ENCODE measurements at places on chromosomes 16 and 17. TPM values are rescaled to one million over a fixed set of nuclear protein-coding genes. Genes with fewer than 3 reads are reported as not detected.

- no peak for DNase-seq
Measured at GRCh38 chr16:75116081-75116910, at the start of gene LDHD. Gene LDHD (minus strand): TSS chr16:75116780. CDS start chr16:75116720, 60 bp downstream.

DNA sequence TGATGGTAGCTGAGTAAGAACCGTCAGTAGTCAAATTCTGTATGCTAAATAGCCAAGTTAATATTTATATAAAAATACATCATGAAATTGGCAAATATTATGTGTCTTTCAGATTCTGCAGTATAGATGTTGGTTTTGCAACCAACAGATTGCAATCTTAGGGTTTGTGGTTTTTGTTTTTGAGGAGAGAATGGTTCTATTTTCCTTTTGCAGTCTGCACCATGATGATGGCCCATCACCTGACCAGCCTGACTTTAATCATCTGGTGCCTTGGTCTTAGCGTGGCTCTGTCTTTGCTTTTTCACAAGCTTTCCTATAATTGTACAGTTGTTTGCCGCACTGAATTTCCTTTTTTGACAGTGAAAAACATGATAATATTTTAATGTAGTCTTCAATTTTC is 50.7 kb downstream of the NUP93 start:
- no peak for DNase-seq

- DNase-seq, result peak; percentile 55
Measured at GRCh38 chr17:31318298-31318801, 3.1 kb downstream of the EVI2A start.

DNA sequence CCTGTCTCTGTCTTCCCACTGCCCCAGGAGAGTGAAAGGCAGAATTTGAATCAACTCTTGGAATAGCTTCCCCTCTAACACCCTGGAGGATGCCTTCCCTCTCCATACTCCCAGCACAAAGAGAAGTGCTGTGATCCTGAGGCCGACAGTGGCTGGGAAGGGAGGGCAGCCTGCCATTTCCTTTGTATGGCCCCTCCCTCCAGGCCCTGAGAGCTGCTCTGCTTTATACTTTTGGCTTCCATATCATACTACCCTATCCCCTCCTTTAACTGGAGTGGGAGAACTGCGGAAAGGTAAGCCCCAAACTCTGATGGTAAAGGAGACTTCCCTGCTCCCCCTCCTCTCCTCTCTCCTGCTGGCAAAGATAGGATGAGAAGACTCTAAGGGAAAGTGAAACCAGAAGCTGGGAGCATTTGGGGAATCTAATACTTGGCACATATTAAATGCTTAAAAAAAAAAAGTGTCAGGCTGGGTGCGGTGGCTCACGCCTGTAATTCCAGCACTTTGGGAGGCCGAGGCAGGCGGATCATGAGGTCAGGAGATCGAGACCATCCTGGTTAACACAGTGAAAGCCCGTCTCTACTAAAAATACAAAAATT is 4.1 kb upstream of the MED24 start:
- no peak for DNase-seq

GRCh38 chr16:72787514-72788268 is 260.2 kb downstream of the ZFHX3 start:
- peak; percentile 56 for DNase-seq

- DNase-seq, result no peak
Measured at GRCh38 chr17:49223517-49224197, 6.9 kb downstream of the PHOSPHO1 start.

DNA sequence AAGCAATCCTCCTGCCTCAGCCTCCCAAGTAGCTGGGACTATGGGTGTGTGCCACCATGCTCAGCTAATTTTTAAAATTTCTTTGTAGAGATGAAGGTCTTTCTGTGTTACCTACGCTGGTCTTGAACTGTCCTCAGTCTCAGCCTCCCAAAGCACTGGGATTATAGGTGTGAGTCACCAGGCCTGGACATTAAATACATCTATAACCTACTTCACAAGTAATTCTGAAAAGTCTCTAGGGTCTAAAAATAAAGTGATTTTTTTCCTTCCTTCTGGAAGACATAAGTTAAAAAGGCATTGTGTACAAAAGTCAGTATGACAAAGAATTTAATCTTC is 118.3 kb downstream of the PARN start:
- DNase-seq, result no peak

- DNase-seq, result no peak
Measured at GRCh38 chr16:1567988-1568387, 34.5 kb downstream of the TMEM204 start.

DNA sequence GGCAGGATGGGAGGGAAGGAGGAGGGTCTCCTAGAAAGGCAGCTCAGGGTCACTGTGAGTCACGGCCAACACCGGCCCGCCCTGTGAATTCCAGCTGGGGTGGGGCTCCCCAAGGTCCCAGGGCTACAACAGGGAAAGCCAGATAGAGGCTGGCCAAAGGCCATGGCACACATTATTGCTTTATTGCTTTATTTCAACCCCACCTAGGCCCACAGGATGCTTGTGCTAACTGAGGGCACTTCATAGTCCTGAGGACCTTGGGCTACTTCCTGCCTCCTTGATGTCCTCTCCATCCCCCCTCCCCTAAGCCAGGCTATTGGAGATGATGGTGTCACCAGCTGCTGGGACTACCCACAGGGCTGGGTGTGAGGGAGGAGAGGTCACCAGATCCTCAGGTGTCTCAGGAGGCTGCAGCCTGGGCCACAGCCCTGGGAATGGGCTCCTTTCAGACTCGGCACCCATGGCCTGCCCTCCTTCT is 26.1 kb downstream of the LRRC75A start:
- DNase-seq, result no peak

GRCh38 chr17:56173026-56173425 is 19.8 kb downstream of the ANKFN1 start:
- DNase-seq, result no peak

DNA sequence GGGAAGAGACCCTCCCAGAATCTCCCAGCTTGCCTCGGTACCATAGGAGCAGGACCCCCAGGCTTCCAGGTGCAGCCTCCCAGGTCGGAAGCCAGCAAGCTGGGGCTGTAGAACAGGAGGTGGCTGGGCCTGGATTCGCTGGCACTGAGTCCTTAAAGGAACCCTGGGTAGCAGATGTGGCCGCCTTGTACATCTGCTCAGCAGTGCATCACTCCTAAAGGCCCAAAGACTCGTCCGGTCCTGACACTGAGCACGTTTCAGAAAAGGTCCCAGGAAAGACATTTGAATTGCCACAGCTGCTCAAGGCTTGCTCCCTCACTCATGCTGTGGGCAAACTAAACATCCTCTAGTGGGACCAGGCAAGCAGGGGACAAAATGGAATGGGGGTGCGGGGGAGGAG is 172.8 kb downstream of the RAB11FIP4 start:
- no peak for DNase-seq

DNA sequence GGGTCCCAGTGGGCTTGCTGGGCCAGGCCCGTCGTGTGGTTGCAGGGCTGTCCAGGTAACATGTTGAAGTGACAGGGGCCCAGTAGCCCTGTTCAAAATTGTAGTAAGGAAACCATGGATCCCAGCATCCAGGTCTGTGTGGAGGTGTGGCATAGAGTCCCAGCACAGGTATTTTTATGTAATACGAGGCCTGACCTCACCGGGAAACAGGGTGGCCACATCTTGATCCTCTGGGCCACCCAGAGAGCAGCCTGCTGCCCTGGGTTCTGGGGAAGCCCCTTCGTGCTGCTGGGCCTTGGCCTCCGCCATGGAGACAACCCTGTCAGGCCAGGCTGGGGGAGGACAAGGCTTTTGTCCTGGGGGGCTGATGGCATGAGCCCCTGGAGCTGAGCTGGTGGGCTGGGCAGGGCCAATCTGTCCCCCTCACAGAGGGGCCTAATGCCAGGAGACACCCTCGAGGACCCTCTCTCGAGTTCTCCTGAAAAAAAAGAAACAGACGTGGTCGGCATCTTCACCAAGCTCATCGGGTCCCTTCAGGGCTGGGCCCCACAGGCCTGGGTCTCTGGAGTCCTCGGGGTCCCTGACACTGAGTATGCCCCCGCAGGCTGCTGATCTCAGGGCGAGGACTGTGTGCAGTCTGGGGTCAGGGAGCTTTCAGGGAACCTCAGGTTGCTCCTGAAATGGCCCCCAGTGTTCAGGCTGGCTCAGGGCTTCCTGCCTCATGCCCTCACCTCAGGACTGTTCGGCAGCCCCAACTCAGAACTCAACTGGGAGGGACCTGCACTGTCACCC is 47.8 kb downstream of the TNFRSF13B start:
- DNase-seq, result no peak

DNA sequence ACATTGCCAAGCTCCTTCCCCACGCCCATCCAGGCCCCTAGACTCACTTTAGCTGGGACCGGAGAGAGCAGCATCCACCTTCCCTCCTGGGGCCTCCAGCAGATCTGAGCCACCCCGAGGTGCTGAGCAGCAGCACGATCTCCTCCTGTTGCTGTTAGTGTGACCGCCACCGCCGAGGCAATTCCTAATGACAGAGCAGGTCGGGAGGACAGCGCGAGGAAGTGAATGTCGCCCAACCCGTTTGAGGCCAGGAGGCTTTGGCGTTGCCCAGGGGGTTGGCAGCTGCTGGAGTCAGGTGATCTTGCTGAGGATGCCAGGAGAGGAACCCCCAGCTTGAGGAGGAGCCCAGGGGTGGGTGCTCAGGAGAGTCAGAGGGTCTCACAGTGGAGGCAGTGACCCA is at the start of gene RNF222:
Gene RNF222, minus strand, starts transcription at position 192 of the 400 bp plus-strand sequence. CDS start 4,366 bp downstream, outside the sequence.
- DNase-seq, result no peak

GRCh38 chr16:72091217-72091616 is 2.2 kb downstream of the TXNL4B start:
- no peak for DNase-seq

GRCh38 chr17:77872199-77872598 is 86.3 kb upstream of the TNRC6C start:
- DNase-seq, result no peak

- no peak for DNase-seq
Measured at GRCh38 chr17:35064516-35065215, 1.2 kb upstream of the RFFL start.

GRCh38 chr16:74201576-74201975 is 95.0 kb upstream of the PSMD7 start:
- no peak for DNase-seq

DNA sequence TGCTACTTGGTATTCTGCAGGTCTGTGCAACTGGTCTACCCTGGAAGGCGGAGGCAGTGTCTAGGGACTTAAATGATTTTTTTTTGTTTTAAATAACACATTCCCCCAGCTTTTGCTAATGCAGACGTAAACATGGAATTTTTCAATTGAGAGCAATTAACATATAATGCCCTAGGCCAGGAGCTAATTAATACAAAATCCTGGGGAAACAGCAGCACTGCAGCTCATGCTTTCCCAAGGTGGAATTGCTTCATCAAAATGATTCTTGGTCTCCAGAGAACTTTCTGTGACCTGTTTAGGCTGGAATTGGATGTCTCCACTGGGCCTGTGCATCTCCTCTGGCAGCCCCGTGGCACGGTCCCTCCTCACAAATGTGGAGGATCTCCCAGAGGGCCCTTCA is 50.6 kb downstream of the SHISA9 start:
- DNase-seq, result no peak

DNA sequence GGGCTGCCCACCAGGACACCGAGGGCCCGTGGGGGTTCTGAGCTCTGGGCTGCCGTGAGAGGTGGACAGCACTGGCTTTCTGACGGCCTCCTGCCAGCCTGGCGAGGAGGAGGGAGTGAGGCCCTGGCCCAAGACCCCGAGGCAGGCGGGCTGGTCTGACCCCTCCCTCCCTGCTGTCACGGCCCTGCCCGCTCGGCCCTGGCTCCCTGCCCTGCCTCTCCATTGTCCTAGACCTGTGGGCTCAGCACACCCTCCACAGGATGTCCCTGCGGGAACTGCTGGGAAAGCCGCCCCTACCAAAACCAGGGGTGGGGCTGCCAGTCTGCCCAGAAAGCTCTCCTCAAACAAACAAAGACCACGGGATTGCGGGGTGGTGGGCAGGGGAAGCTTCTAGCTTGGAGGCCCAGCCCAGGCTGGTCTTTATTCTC is 20.7 kb downstream of the SPNS2 start:
- no peak for DNase-seq

GRCh38 chr16:50731989-50732832 is 9.7 kb upstream of the CYLD start:
- DNase-seq, result no peak

GRCh38 chr17:38851434-38851833 is 2.1 kb downstream of the RPL23 start:
- no peak for DNase-seq

DNA sequence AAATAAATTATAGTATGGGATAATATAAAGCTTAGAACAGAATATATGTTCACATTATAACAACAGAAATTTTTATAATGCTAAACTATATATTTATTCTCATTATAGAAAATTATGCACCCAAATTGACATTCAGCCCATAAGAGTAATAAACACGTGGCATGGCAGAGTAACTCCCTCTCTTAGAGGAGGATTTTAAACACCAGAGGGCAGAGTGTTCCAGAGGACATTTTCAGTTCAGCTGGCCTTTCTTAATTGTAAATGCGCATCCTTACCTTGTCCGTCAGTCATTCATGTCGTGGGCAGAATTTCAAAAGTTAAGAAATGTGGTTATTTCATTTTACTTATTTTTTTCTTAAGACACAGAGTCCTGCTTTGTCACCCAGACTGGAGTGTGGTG is 147.1 kb downstream of the TANC2 start:
- DNase-seq, result no peak

GRCh38 chr17:2995886-2996809 is 67.3 kb downstream of the OR1D5 start:
- DNase-seq, result no peak

DNA sequence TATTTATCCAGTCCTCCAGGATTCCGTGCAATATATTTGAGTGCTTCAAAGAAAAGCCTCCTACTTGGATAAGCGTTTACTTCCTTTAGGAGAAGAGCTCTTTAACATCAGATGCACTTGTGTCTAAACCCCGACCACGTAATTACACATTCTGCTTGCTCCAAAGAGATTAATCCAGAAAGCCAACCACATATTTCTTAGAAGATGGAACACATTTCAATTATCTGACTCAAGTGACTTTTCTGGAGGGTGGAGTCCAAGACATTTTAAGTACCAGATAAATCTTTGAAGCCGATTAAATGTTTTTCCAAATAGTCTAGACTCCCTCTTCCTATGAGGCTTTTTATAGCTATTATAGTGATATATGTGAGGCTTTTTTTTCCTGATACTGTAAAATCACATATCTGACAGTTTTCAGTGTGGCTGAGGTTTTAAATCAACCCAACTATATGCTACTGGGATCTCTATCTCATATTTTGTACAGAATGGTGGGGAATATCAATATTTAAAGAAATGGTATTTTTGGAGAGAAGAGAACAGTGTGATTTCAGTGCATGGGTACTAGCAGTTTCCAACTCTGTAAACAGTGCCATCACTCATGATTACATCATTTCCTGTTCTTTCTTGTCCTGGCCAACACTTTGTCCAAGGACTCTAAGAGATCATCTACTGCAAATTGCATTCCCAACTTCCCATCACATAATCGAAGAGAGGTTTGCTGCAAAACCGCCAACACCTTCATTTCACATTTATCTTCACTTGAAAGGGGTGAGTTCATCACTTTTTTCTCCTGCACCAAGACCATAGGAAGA is 192.4 kb upstream of the HSBP1 start:
- no peak for DNase-seq

- DNase-seq, result peak; percentile 64
Measured at GRCh38 chr17:81868674-81869220, 2.4 kb downstream of the ARHGDIA start.

NPLOC4 gene
- 77.1 TPM for polyA plus RNA-seq

TRPV2 gene
- polyA plus RNA-seq, result 38.4 TPM

MT1A gene
- polyA plus RNA-seq, result 0.66 TPM

OTOA gene
- polyA plus RNA-seq, result not detected

ALKBH5 gene
- 57.6 TPM for polyA plus RNA-seq

CCL18 gene
- polyA plus RNA-seq, result not detected

CFAP52 gene
- not detected for polyA plus RNA-seq

KRTAP9-8 gene
- not detected for polyA plus RNA-seq

CD7 gene
- polyA plus RNA-seq, result 0.11 TPM
